ENCODE measurements at places on chromosomes 3 and 15. TPM values are rescaled to one million over a fixed set of nuclear protein-coding genes. Genes with fewer than 3 reads are reported as not detected.

Gene IL16
- total RNA-seq: 4.9 TPM

Gene SENP7
- total RNA-seq: 23.4 TPM

Gene SOX2
- total RNA-seq: 0.33 TPM

GRCh38 chr15:59282515-59283337 lies 76.1 kb downstream of the LDHAL6B start:
- no peaks in the 10 kb centered on the region for H3K36me3 ChIP-seq
- no peak for DNase-seq
- H3K27ac ChIP-seq: no peak overlapping the region
- H3K27me3 ChIP-seq: no peaks in the 10 kb centered on the region
- peaks cover 10% of the 10 kb centered on the region for H3K4me1 ChIP-seq
- H3K4me3 ChIP-seq: no peak overlapping the region

GRCh38 chr3:5080779-5081550 lies 41.1 kb upstream of the ARL8B start:
- no peak overlapping the region for H3K4me3 ChIP-seq
- H3K27me3 ChIP-seq: no peaks in the 10 kb centered on the region
- no peaks in the 10 kb centered on the region for H3K4me1 ChIP-seq
- no peaks in the 10 kb centered on the region for H3K36me3 ChIP-seq
- peak; percentile 46 for DNase-seq

- no peaks in the 10 kb centered on the region for H3K4me1 ChIP-seq
- no peaks in the 10 kb centered on the region for H3K36me3 ChIP-seq
- H3K27me3 ChIP-seq: peaks cover 5% of the 10 kb centered on the region
- no peak overlapping the region for H3K4me3 ChIP-seq
- no peak overlapping the region for H3K27ac ChIP-seq
- no peak for DNase-seq
Measured at GRCh38 chr3:135499426-135499825, 466.1 kb upstream of the PPP2R3A start.

Measured in body of pancreas (tissue), 4 donors.